Ovary (tissue), 10 donors: ENCODE measurements at places on chromosomes 1 and 21. TPM values are rescaled to one million over a fixed set of nuclear protein-coding genes. Genes with fewer than 3 reads are reported as not detected.

- DNase-seq: no peak
- H3K4me3 ChIP-seq: no peak overlapping the region
- H3K4me1 ChIP-seq: peaks cover 23% of the 10 kb centered on the region
- H3K27me3 ChIP-seq: no peaks in the 10 kb centered on the region
- H3K36me3 ChIP-seq: no peaks in the 10 kb centered on the region
Observed at GRCh38 chr1:39214998-39215873, 10.7 kb downstream of the MACF1 start.

DNA sequence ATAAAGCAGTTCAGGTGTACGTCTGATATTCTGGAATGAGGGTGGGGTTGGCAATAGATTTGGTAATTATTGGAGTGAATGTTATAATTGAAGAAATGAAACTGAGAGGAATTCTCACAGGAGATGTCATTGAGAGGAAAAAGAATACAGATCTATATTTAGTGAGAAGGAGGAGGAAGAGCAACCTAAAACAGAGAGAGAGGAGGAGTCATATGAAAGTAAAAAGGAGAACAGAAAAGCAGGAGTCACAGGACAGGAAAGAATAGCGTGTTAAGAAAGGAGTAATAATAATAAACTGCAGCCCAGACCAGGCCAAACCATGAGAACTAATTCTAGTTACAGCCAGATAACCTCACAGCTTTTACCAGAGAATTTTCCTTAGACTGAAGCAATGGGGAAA lies 62.7 kb upstream of the MROH9 start:
- no peak for DNase-seq
- no peaks in the 10 kb centered on the region for H3K27me3 ChIP-seq
- H3K27ac ChIP-seq: no peak overlapping the region
- peaks cover 4% of the 10 kb centered on the region for H3K4me1 ChIP-seq
- H3K36me3 ChIP-seq: no peaks in the 10 kb centered on the region

GRCh38 chr1:170856455-170856854 lies 78.9 kb upstream of the MROH9 start:
- H3K27me3 ChIP-seq: no peaks in the 10 kb centered on the region
- no peak overlapping the region for H3K4me3 ChIP-seq
- peaks cover 2% of the 10 kb centered on the region for H3K4me1 ChIP-seq
- DNase-seq: no peak

The RGS5 gene
- total RNA-seq: 60.0 TPM

The COL9A2 gene
- total RNA-seq: 0.78 TPM

DNA sequence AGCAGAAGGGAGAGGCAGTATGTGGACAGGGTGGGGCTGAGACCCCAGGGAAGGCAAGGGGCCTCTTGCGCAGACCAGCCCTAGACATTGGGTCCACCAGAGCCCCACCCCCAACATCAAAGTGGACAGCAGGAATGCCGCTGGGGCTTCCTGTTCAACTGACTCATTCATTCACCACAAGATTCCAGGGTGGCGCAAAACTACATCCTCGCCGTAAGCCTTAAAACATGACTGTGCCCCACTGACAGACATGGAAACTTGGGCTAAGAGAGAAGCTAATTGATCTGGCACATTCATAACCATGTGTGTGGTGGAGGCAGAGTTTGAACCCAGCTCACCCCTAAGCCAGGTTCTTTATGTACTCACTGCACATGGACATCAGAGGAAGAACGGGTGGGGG lies 14.0 kb downstream of the COL16A1 start:
- no peak overlapping the region for H3K4me3 ChIP-seq
- no peaks in the 10 kb centered on the region for H3K36me3 ChIP-seq
- H3K27ac ChIP-seq: peak overlapping the region; percentile 81
- no peaks in the 10 kb centered on the region for H3K27me3 ChIP-seq
- peaks cover 16% of the 10 kb centered on the region for H3K4me1 ChIP-seq
